Mucosa of gallbladder (tissue), 1 donor: ENCODE measurements at places on chromosomes 5 and 9.

DNA sequence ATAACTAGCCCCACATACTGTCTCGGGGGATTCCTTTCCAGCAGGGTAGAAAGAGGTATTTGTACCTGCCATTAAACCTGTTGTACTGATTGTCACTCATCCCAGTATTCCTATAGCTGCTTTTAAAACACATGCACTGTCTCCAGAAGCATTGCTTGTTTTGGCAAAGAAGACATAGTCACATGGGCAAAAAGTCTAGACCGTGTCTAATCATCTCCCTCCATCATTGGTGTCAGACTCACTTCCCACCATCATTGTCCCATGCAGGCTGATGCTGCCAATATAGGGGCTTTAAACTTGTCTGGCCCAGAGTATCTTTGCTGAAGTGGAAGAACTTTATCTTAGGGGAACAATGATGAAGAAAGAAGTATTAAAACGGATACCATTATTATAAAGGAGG, 12.6 kb downstream of the DNAJC21 start:
- DNase-seq = no peak

- DNase-seq = no peak
Measured at GRCh38 chr9:4423207-4423610, 67.1 kb upstream of the SLC1A1 start.

DNA sequence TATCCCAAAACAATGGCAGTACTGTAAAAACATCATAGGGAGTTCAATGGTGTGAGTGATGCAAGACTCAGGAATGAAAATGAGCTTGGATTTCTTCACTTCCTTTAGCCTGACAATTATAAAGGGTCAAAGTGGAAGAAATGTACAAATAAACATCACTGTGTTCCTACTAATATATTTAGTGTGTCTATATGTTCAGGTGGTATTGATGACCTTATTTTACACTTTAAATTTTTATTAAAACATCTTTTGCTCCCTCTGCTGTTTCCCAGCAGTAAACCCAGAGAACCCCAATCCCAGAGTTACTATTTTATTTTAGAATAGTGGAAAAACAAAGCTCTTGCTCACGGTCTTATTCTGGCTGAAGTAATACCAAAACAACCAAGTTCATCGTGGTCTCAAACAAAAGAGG, 2.0 kb downstream of the LOX start:
- DNase-seq = no peak

DNA sequence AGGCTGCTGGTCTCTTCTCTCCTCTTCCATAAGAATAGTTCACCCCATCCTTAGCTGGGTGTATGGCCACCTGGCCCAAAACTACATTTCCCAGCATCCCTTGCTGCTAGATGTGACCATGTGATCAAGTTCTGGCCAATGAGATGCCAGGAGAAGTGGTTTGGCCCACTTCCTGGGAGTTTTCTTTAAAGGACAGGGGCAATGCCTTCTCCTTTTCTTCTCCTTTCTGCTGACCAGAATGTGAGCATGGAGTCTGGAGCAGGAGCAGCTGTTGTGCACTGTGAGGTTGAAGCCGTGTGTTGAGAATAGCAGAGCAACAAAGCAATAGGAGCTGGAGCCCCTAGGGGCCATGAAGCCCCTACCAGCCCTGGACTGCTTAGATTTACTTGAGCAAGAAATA, 36.8 kb downstream of the C9orf50 start:
- DNase-seq = peak; percentile 81

DNA sequence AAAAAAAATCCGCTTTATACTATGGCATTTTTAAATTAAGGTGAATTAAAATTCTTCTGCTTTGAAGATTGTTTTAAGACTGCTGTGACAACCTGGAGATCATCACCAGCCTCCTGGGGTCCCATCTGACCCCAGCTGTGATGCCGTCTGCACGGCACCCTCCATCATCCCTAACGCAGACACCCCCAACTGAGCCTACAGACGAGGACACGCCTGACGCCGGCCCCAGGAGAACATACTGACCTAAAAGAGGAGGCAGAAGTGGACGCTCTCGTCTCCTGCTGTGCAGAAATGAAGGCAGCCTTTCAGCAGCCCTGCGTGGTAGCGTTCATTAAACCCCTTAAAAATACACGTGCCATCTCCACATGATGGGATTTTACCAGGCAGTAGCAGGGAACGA, 125.6 kb upstream of the PPP1R26 start:
- DNase-seq = no peak

GRCh38 chr5:72693546-72694205, 122.8 kb upstream of the TNPO1 start:
- DNase-seq = no peak

DNA sequence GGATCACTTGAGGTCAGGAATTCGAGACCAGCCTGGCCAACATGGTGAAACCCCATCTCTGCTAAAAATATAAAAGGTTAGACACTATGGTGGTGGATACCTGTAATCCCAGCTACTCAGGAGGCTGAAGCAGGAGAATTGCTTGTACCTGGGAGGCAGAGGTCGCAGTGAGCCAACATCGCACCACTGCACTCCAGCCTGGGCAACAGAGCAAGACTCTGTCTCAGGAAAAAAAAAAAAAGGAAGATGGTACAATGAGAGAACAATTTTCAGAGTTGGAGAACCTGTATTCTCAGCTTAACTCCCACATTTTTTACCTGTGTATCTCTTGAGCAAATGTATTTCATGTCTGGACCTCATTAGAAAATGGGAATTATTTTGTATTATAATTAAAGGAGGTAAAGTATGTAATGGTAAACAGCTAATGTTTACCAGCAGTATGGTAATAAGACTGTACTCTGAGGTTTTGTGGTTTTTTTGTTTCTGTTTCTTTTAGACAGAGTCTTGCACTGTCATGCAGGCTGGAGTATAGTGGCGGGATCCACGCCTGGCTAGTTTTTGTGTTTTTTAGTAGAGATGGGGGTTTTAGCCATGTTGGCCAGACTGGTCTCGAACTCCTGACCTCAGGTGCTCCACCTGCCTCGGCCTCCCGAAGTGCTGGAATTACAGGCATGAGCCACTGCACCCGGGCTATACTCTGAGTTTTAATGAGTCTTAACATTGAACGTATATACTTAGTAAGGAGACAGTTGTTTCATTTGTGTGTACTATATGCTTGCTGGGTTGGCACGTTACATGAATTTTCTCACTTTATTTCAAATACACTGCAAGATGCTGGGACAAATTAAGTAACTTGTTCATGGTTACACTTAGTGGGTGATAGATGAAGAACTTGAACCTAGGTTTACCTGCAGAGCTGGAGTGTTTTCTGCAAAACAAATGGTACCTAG, 16.2 kb downstream of the UHRF2 start:
- no peak for DNase-seq

GRCh38 chr9:107243742-107244141, 39.3 kb upstream of the RAD23B start:
- peak; percentile 72 for DNase-seq

DNA sequence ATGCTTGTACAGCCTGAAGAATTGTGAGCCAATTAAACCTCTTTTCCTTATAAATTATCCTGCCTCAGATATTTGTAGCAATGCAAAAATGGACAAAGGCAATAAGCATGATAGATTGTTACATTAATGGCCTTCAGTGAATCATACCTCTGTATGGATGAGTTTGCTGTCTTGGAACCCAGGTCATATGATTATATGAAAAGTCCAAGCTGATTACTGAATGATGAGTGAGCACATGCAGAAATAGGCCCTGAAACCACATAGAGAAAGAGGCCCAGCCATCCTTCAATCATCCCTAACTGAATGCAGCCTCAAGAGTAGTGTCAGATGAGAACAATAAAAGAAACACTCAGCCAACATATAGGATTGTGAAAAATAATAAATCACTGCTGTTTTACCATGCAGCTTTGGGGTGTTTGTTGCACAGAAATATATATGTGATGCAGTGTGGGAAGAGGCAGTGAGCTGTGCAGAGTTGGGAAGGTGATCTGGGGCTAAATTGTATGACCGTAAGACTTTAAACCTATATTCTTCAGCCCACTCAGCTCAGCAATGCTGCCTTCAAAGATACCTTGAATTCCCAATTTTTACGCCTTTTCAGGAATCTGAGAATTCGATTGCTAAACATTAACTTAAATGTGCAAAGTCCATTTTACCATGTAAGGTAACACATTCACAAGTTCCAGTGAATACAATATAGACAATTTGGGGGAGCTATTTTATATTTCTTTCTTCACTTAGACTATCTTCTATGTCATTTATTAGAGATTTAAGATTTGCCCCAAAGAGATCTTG, 36.3 kb upstream of the SHISAL2B start:
- DNase-seq = no peak

DNA sequence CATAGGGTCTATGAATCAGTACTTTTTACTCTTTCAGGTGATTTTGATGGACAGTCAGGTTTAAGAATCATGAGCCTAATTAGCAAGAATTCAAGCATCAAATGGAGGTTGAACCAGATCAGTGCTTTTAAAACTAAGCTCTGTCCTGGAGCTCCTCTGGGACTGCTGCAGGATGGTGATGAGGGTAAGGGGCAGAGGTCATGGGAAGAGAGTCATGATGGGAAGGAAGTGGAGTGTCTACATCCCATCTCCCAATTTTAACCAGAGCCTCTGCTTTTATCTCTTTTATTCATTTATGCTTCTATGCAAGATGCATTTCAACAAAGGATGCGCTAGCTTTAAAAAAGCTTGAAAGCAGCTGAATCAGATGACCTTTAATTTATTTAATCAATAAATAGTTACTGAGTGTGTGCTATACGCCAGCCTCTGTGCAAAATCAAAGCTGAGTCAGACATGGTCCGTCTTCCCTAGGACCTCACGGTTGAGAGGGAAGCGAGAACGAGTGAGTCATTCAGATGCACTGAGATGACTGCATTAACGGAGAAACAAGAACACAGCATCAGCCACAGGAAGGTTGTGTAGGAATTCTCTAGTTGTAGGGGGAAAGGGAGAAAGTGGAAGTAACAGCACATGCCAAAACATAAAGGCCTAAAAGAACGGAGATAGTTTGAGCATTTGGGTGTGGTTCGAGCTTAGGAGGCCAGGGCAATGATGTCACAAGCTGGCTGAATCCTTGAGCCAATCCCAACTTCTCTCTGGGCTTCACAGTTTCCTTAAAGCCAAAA, 441.6 kb upstream of the BRINP1 start:
- DNase-seq = no peak

DNA sequence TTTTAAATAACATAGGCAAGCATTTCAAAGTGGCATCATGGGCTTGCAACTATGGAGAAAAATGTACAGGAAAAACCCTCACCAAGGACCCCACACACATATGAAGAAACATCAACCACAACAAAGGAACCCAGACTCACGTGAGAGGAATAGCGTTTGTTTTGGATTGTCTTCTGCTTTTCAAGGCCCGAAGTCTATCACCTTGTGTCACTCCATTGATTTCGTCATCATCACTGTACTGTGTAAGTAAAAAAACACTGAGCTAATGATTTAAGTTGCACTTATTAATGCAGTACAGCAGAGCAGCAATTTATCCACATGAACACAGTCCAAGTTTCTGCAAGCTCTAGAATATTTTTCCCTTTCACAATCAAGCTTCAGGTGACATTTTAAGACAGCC, 72.4 kb downstream of the HABP4 start:
- no peak for DNase-seq

DNA sequence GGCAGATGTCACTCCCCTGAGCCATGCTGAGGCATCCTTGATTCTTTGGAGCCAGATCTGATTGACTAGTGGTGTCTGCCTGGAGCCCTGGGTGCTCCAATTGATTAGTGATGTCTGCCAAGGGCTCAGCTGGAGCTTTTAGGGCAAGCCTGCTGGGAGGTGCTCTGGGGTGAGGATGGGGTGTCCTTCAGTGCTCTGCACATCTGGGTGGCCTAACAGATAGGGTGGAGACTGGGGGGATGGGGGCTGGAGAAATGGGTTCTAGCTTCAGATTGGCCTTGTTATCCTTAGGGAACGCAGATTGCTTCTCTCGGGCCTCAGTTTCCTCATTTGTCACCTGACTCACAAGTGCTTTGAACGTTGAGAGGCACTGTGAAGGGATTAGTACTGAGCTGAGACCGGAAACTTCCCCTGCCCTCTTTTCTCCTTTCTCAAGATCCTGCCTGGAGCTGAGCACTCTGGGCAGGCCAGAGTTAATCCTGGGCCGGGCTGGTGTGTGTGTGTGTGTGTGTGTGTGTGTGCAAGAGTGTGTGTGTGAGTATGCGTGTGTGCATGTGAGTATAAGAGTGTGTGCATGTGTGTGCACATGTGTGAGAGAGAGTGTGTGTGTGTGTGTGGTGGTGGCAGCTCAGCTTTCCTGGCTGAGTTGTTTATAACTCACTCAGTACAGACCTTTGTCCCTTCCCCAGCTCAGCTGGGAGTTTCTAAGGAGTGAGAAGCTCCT, 5.6 kb upstream of the IER5L start:
- DNase-seq = peak; percentile 68

DNA sequence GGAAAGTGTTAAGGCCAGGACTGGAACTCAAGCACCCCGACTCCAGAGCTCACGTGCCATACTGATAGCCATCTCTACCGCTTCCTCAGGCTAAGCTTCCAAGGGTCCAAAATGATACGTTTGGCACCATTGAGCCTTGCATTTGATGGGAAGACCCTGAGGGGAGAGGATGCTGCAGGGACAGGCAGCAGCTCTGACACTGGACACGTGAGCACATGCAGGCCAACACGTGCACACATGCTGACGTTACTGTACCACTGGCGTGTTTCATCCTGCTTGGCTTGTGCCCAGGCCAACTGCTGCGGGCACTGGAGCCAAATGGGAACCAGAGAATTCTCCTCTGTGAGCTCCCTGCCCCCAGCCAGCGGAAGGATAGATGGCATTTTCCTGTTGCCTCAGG, 5.2 kb downstream of the FAT2 start:
- DNase-seq = peak; percentile 28

DNA sequence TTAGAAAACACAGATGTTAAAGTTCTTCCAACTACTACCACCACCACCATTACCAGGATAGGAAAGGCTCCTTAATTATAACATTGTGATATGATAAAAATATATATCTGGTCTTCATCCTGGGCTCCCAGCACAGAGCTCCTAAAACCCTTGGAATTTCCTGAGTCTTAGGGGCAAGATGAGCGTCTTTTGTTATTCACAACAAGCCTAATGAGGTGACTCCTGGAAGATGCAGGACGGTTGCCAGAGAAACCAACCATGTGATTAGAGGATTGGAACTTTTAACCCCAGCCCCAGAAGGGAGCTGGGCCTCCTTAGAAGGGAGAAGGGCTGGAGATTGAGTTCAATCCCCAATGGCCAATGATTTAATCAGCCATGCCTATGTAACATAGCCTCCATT, 148.0 kb upstream of the ADRA1B start:
- DNase-seq = no peak

- no peak for DNase-seq
Measured at GRCh38 chr9:133943781-133944745, 48.1 kb downstream of the VAV2 start.

DNA sequence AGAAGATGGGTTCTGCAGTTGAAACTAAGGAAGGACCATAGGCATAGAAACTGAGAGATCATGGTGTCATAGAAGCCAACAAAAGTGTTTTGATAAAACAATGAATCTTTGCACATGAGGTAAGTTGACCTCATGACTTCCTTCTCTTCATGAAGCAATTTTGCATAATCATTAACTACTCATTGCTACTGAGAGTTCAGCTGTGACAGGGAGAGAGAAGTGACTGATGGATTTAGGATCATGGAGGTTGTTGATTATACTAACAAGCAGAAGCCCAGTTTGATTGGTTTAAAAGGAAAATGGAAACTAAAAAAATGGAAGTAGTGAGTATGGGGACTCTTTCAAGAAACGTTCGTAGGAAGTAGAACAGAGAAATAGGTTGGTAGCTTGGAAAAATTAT, 51.2 kb downstream of the PARP8 start:
- no peak for DNase-seq

- no peak for DNase-seq
Measured at GRCh38 chr5:154669402-154669801, 85.8 kb upstream of the LARP1 start.
